ENCODE measurements at places on chromosomes 6 and 20.

- DNase-seq = no peak
Measured at GRCh38 chr20:61460261-61461052, 208.4 kb downstream of the CDH4 start.

- DNase-seq = no peak
Measured at GRCh38 chr6:22350109-22350508, 53.3 kb upstream of the PRL start.

DNA sequence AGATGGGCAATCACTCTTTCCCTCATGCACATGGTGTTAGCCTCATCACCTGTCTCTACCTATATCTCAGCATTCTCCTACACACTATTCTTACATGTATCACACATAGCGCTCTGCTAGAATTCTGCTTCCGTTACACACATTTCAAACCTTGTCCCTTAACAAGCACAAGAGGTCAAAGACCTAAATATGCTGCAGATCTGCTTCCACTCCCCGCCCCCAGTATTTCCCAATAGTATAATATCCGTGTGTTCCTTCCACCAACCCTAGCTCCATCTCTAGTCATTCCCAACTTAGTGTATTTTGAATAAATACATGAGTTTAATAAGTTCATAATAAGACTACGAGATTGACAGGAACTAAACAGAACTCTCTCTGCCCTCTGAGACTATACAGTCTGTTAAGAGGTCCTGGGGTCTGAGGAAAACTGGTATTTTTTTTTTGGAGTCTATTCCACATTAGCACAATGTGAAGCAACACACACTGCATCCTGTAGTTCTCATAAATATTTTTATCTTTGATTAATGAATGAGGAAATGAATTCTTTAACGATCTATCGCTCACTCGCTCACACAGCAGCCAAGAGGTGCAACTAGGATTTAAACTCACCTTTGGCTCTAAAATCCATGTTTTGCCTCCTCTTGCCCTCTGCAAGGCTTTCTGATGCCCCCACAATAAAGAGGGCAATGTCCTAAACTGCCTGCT is 491.6 kb downstream of the QKI start:
- no peak for DNase-seq

DNA sequence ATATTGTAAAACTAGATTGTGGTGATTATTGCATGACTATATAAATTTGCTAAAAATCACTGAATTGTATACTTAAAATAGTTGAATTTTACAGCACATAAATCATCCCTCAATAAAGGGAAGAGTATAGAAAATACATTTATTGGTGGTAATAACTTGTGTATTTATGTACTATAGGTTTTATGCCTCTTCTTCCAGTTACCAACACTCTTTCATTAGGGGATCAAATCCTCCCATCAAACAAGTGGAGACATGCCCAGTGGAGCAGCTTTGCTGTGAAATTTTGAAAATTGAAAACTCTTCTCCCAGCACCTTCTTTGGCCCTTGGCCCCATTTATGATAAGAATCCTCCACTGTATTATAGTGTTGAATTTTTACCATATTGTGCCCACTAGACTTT is 10.1 kb upstream of the SSR1 start:
- DNase-seq = no peak

GRCh38 chr6:3822747-3823445 is 26.3 kb upstream of the FAM50B start:
- no peak for DNase-seq

GRCh38 chr20:23132293-23132929 is 46.3 kb upstream of the CD93 start:
- DNase-seq = no peak

DNA sequence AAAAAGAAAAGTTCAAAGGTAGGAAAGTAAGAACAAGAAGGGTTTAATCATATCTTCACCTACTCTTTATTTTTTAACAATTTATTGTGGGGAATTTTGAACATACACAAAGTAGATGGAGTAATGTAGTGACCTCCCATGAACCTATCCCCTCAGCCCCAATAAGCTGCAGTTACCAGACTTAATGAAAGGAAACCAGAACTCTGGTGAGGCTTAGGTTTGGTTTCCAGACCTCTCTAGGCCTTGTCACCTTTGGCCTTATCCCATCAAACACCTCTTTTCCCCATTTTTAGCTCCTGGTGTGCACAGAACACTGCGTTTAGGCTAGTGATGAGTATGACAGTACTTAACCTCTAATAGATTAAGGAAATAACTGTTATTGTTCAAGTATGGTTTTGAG is 42.0 kb downstream of the CBFA2T2 start:
- DNase-seq = no peak

DNA sequence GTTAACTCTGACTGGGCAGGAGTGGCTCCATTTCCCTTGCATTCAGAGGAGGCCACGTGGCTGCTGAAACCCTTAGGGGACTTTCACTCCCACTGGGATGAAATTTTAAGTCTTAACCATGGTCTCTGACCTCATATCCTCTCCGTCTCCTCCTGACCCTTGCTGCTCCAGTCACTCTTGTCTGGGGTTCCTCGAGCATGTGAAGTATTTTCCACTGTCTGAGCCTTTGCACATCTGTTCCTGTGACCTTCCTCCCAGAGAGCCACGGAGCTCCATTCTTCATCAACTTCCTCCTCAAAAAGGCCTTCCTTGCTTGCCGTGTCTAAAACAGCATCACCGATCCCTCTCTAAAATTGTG is 153.0 kb upstream of the UST start:
- DNase-seq = no peak

GRCh38 chr6:167706313-167707109 is 120.2 kb upstream of the AFDN start:
- DNase-seq = peak; percentile 88

DNA sequence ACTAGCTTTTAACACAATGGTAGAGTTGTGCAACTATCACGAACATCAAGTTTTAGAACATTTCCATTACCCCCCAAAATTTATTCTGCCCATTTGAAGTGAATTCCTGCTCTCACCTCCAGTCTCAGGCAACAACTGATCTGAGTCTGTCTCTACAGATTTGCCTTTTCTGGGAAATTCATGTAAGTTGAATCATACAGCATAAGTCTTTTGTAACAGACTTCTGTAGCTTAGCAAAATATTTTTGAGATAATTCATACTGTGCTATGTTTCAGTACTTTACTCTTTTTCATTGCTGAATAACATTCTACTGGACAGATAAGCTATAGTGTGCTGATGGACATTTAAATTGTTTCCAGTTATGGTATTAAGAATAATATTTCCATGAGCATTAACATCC is 447.3 kb upstream of the GJE1 start:
- no peak for DNase-seq

GRCh38 chr6:30820193-30820592 is 64.1 kb upstream of the DDR1 start:
- no peak for DNase-seq

DNA sequence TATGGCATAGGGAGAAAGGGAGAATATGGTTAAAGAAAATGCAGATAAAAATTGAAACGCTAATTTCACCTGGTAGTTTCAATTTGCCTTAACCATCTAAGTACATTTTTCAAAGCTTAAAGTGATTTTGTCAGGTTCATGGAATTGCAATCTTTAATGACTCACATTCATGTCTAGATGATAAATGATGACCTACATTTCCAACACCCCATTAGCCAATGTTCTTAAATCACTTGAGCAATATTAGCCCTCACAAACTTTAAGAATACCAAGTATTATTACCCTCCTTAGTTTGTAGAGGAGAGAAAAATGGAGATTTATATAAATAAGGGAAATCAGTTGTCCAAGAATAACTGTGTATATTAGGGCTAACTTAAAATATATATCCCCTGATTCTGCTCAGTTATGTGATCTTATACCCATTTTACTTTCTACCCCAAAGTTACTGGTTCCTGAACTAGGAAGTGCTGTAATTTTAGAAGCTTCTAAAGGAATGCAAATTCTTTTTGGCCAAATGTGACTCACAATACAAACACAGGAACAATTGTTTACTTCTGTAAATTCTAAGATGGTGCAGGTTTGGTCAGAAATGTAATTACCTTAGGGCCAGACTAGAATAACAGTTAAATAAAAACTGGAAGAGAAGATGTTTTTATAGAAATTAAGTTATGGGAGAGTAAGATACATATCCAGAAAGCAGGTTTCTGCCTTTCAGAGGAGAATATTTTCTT is 34.5 kb downstream of the TPBG start:
- no peak for DNase-seq

GRCh38 chr20:40808936-40809335 is 119.9 kb upstream of the MAFB start:
- DNase-seq = no peak

- DNase-seq = no peak
Measured at GRCh38 chr6:46606338-46606737, 46.3 kb downstream of the CYP39A1 start.

DNA sequence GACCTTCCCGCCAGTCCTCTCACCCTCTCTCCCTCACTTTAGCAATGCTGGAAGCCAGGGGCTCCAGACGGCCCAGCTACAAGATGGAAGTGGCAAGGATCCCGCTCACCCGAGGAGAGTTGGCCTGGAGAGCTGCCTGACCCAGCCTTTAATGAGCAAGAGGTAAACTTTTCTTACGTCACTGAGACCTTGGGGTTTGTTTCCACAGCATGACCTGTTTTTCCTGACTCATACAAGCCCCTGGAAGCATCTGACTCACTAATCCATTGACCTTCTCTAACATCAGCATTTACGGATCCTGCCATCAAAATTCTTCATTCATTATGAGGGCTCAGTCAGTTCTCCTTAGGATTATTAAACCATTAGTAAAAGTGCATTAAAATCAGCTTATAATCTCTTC is 120.4 kb downstream of the MYLK4 start:
- DNase-seq = no peak

DNA sequence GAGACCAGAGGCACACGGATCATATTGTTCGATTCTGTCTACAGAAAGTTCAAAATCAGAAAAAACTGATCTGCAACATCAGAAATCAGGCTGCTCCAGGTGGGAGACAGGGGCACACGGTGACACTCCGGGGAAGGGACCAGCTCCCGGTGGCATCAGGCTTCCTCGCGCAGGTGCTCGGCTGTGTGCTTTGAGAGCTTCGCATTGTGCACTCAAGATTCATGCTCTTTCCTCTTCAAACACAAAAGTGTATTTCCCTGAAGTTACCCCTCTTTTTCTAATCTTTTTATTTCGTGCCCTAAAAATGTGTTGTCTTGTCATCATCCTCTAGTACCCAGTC is 108.1 kb downstream of the DLL1 start:
- DNase-seq = no peak

- DNase-seq = no peak
Measured at GRCh38 chr6:167985911-167986595, 11.4 kb upstream of the KIF25 start.

GRCh38 chr20:39775110-39775509 is 813.0 kb downstream of the DHX35 start:
- DNase-seq = no peak

DNA sequence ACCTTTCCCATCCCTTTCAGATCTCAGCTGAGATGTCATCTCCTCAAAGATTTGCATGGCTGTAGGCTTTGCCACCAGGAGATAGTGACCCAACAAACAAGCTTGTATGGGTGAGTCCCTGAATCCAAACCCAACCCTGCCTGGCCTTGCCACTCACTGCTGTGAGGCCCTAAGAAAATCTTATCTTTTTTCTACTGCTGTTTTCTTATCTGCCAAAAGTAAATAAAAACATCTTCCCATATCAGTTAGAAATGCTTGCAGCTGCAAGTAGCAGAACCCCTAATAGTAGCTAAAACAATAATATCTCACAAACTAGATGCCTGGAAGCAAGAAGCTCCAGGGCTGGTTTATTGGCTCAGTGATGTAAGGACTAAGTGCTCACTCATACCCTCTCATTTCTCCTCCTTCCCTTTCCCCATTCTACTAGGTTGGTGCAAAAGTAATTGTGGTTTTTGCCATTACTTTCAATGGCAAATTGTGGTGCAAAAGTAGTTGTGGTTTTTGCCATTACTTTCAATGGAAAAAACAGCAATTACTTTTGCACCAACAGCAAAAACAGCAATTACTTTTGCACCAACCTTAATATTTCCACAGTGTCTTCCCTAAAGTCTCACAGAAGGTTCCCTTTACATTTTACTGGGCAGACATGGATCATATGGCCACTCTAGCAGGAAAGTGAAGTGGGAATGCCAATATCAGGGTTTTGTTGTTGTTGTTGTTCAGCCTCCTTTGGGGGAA is 56.7 kb upstream of the PSMF1 start:
- no peak for DNase-seq

DNA sequence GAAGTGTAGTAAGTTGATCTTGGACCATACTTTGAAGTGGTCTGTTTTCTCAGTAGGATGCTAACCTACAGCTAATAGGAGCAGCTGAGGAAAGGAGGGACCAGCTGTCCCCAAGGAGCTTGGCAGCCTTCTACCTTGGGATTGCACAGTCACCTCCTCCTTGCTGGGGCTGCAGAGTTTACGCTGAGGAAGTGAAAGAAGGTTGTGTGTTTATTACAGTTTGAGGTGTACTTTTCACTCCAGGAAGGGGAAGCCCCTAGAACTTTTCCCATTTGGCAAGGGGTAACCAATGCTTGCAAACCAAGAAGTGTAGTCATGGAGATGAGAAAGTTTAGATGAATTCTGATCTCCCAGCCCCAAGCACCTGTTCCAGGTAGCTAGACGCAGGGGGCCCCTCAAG is 58.8 kb downstream of the BMP6 start:
- DNase-seq = no peak

DNA sequence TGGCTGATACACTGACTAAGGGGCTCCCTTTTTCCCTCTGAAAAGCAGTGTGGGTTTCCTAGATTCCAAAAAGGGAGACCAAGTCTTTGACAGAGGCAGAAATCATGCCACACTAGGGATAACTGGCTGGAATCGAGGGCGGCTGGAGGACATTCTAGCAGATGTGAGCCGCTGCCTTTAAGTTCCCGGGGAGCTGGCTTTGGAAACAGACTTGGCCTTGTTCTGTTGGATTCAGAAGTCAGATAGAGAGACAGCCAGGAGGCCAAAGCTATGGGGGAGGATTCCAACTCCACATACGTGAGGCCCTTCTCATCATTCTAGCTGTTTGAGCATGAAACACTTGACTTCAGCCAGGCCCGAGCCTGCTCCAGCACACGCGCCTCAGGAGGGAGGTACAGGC is 109.9 kb upstream of the FOXC1 start:
- DNase-seq = no peak

DNA sequence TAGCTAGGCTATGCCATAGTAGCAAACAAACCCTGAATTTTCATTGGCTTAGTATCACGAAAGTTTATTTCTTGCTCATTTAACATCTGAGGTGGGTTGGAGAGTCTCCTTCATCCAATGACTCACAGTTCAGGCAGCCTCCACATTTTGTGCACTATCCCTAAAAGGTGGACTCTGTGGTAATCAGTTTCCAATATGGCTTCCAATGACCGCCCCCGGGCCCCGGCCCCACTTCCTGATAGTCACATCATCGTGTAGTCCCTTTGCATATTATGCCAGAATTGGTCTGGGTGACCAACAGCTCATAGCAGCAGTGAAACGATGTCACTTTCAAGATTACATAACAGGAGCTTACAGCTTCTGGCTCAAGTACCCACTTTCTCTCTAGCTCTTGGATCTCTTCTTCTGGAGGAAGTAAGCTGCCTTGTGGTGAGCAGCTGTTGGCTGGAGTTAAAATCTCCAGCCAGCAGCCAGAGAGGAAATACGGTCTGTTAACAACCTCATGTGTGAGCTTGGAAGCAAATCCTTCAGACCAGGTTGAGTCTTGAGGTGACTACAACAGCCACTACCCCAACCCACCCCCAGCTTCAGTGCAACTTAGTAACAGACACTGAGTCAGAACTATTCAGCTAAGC is 7.8 kb downstream of the HCRTR2 start:
- no peak for DNase-seq

- DNase-seq = no peak
Measured at GRCh38 chr6:82362144-82362543, 1.5 kb upstream of the TPBG start.

GRCh38 chr6:43222418-43223059 is 6.7 kb downstream of the DNPH1 start:
- DNase-seq = no peak
